ENCODE measurements at places on chromosomes 7 and 10.

- DNase-seq = no peak
These were observed 43.7 kb upstream of the NXPH1 start for GRCh38 chr7:8389593-8390261.

- DNase-seq = no peak
These were observed 315.3 kb downstream of the TYW1 start for GRCh38 chr7:67311901-67312300.

- DNase-seq = no peak
These were observed 72.0 kb upstream of the BTBD16 start for GRCh38 chr10:122199070-122199469.

- no peak for DNase-seq
These were observed 464.8 kb downstream of the SEMA3D start for GRCh38 chr7:84722086-84722485.

DNA sequence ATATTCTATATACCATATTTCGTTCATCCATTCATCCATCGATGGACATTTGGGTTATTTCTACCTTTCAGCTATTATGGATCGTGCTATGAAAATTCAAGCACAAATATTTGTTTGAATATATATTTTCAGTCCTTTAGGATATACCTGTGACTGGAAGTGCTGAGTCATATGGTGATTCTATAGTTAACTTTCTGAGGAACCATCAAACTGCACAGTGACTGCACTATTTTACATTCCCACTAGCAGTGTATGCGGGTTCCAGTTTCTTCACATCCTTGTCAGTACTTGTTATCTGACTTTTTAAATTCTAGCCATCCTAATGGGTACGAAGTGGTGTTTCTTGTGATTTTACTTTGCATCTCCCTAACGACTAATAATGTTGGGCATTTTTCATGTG lies 104.0 kb downstream of the MAPK8 start:
- no peak for DNase-seq
